GDM1 (cell line): ENCODE measurements at places on chromosomes 3 and 15.

DNA sequence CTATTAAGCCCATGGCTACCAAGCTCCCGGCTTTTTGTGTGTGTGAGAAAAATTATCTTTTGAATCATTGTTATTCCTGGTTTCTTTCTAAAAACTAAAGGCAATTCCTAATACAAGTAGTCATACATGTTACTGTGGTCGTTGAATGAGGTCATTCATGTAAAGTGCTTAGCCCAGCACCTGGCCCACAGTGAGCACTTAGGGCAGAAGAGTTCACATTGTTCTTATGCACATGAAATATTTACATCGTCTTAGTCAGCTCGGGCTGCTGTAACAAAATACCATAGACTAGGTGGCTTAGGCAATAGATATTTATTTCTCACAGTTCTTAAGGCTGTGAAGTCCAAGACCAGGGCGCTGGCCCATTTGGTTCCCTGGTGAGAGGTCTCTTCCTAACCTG lies 216.1 kb downstream of the SHQ1 start:
- DNase-seq, result no peak

DNA sequence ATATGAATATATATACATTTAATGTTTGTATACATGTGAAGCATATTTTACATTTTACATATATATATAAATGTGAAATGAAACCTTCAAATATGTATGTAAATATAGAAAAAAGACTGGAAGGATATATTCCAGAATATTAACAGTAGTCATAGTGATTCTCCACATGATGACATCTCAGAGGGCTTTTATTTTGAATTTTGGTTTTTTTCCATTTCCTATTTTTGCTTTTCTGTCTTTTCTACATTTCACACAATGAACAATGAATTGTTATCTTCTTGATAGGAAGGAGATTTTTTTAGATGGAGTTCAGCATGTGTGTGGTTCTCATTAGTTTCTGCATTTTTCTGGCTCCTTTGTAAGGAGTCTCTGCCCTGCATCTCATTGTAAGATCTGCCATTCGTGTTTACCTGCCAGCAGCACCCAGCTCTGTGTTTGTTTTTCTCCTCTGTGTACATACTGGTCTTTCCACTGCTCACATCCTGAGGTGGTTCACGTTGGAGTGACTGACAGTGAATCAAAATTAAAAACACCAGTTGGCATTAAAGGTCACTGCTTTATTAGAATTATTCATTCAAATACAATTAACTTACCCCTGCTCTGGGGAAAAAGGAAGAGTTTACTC lies 425.3 kb upstream of the MDFIC2 start:
- peak; percentile 10 for DNase-seq

DNA sequence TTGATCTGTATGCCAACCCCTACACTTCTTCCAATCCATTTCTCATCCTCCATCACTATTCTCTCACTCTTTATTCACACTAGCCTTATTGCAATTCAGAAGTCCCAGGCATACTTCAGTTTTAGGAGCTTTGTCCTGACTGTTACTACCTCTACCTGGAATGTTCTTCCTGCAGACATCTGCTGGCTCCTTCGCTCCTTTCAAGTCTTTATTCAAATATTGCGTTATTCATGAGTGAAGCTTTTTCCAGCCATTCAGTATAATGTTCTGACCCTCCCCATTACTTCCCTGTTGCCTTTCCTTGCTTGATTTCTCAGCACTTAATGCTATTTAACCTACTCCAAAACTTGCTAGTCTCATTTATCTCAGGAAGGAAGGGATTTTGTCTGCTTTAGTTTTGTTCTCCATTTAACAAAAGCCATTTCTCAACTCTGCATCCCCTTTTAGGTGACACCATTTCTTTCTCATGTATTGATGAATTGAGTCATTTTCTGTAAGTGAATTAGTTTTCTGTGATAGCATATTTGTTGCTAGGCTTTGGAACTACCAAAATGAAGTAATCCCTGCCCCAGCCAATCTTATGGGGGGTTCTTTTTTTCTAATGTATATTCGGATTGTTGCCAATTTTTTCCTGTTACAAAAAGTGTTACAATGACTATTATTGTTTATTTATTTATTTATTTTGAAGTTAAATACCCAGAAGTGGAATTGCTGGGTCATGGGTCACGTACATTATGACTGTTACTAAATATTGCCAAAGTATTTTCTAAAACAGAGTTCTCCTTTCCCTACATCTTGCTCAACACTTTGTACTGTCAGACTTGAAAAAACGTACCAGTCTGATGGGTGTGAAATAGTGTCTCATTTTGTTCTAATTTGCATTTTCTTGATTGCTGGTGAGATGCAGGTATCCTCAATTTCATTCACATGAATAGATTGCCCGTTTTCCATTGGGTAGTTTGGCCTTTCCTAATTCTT lies 9.4 kb downstream of the ATP11B start:
- DNase-seq, result no peak

DNA sequence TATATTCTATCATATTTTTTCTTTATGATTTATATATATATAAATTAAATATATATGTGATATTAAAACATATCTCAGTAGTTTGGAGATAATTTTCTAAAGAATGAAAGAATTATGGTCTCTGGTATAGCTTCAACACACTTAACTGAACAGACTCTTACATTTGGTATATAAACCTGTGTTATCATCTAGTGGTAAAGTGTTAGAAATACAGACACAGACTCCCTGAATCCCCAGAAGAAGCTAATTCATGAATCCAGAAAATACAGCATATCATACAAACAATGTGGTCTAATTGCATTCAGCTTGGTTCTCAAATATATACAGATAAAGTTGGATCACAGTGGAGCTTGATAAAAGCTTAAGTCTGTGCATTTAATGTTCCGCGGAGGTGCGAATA lies 1100.4 kb downstream of the ROBO2 start:
- no peak for DNase-seq

DNA sequence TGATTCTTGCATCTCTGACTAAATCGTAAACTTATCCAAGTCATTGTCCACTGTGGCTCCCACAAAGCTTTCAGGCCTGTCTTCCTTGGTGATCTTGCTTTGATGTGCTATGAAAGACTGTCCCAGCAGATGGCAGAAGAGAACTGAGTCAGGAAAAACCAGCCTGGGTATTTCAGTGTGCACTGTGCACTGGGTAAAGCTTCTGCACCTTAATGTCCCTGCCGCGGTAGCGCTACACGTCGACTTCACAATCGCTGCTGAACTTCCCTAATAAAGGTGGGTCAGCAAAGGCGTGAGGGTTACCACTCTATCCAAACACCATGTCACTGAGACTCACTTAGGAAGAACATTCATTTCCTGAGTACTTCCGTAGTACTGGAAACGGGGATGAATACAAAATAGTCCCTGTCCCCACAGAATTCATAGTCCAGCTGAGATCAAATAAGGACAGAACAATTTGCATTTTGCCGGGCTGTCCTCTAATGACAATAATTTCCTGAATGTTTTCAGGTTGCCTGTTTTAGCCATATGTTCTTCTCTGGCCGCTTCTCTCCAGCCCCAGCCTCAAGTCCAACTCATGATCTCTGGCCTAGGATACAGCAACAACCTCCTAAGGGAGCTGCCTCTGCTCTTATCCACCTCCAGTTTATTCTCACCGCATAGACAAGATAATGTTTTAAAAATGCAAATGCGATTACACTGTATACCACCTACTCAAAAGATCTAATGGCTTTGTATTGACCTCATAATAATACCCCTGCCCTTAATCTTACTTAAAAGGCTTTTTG lies 83.6 kb upstream of the AKAP13 start:
- peak; percentile 56 for DNase-seq

DNA sequence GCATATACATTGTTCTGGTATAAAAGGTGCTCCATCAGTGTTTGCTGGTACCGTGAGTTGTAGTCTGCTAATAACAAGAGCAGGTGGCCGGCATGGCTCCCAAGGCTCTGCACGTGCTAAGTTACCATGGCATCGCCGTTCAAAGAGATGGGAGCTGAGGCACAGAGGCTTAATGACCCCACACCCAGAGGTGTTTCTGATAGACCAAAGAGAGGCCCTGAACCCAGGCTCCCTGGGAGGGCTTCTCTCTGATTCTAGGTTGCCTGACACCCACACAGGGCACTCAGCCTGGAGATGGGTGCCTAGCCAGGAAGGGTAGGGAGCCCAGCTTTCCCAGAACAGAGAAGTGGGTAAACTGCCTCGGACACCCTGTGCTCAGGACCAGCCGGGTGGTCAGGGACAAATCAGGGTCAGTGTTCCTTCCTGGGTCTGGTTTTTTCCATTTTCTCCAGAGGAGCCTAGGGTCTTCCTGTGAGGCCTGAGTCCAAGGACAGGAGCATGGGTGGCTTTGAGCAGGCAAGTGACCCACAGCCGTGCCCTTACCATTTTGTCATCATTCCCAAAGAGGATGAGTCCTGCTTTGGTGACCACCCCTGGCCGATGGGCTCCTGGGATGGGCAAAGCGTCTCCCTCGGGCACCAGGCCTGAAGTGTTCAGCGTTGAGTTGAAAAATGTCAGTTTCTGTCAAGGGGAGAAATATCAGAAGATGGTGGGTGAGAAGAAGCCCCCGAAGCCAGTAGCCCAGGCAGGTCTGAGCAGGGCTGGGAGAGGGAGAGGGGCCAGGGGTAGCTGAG lies 27.3 kb downstream of the ALDH1L1 start:
- DNase-seq, result no peak

DNA sequence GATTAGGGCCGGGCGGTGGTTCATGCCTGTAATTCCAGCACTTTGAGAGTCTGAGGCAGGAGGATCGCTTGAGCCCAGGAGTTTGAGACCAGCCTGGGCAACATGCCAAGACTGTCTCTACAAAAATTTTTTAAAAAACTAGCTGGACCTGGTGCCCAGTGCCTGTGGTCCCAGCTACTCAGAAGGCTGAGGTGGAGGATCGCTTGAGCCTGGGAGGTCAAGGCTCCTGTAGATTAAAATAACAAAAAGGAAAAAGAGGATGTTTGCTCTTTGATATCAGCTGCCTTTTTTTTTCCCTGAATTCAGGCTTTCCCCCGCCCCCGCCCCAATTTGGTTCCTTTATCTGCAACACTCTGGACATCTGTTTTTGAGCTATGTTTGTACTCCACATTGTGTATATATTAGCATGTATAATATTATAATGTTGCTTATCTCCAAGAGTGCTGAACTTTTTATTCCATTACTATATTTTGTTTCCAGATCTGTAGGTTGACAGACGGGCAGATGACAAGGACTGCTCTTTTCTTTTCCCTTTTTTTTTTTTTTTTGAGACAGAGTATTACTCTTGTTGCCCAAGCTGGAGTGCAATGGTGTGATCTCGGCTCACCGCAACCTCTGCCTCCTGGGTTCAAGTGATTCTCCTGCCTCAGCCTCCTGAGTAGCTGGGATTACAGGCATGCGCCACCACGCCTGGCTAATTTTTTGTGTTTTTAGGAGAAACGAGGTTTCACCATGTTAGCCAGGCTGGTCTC lies 4.6 kb downstream of the SNAP23 start:
- DNase-seq, result no peak

DNA sequence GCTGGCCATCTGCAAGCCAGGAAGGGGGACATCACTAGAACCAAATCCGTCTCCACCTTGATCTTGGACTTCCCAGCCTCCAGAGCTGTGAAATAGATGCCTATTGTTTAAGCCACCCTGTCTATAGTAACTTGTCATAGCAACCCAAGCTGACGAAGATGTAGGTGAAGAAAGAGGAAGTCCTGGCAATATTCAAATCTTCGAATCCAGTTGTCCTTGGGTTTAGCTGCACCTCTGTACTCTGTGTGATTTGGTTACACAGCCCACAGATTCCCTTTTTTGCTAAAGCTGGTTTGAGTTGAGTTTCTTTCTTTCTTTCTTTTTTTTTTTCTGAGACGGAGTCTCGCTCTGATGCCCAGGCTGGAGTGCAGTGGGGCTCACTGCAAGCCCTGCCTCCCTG lies 68.0 kb upstream of the XCR1 start:
- peak; percentile 67 for DNase-seq

DNA sequence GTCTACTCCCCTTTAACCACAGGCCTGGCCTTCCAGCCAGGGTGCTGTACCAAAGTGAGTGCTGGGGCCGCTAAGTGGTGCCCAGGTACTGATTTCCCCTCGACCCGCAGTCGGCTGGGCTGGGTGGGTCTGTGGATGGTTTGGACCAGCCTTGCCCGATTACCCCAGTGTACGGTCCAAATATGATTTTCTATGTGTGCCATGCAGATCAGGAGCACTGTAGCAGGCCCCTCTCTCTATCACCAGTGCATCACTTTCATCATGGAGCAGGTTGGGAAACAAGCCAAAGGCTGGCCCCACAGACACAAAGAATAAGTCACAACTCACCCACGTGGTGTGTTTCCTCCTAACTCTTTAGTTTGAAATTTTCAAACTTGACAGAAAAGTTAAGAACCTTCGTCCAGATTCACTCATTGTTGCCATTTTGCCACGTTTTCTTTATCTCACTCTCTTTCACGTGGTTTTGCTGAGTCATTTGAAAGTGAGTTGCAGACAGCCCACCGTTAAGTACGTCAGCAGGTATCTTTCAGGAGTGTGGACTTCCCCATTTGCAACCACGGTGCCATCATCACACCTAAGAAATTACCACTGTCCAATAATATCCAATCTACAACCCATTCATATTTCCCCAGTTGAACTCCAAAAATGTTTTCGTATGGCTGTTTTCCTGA lies 37.0 kb downstream of the ZNF710 start:
- DNase-seq, result peak; percentile 14

- DNase-seq, result no peak
Observed at GRCh38 chr15:28101983-28102441, 2.9 kb upstream of the OCA2 start.
